Muscle of leg (tissue), 16 donors: ENCODE measurements at places on chromosomes 16 and 17. TPM values are rescaled to one million over a fixed set of nuclear protein-coding genes. Genes with fewer than 3 reads are reported as not detected.
A peak's percentile ranks its signal among the peaks of the same experiment; 100 is the strongest.

- no peak overlapping the region for H3K27ac ChIP-seq
- DNase-seq = no peak
- H3K36me3 ChIP-seq = no peaks in the 10 kb centered on the region
- H3K4me3 ChIP-seq = no peak overlapping the region
Observed at GRCh38 chr17:14168582-14168981, 68.1 kb downstream of the CDRT15 start.

DNA sequence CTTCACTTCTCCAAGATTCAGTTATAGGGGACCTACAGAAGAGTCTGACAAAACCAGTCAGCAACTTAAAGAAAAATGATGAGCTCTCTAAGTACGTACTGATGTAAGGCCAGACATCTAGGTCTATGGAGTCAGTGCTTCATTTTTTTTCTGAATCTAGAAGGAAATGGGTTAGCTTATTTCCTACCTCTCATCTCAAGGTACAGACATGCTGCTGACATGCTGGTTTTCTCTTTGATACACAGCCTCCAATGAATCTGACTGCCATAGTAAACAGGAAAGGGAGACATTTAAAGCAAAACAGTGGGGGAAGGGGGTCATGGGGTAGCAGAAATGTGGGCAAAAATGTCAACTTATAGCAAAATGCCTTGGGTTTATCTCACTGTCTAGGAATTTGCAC, 16.4 kb downstream of the CDR2 start:
- H3K4me3 ChIP-seq = no peak overlapping the region
- no peaks in the 10 kb centered on the region for H3K27me3 ChIP-seq
- H3K36me3 ChIP-seq = peaks cover 14% of the 10 kb centered on the region
- DNase-seq = no peak
- no peaks in the 10 kb centered on the region for H3K4me1 ChIP-seq

- DNase-seq = no peak
- H3K27me3 ChIP-seq = no peaks in the 10 kb centered on the region
- peaks cover 53% of the 10 kb centered on the region for H3K36me3 ChIP-seq
- H3K27ac ChIP-seq = peak within 1 kb of the TSS; percentile 98
- H3K4me3 ChIP-seq = peak within 1 kb of the TSS; percentile 93
- peaks cover 57% of the 10 kb centered on the region for H3K4me1 ChIP-seq
Observed at GRCh38 chr16:29806099-29806579, at the start of gene MAZ. Gene MAZ, plus strand, starts transcription at chr16:29806529. Its CDS starts 173 bp downstream, at chr16:29806702.

DNA sequence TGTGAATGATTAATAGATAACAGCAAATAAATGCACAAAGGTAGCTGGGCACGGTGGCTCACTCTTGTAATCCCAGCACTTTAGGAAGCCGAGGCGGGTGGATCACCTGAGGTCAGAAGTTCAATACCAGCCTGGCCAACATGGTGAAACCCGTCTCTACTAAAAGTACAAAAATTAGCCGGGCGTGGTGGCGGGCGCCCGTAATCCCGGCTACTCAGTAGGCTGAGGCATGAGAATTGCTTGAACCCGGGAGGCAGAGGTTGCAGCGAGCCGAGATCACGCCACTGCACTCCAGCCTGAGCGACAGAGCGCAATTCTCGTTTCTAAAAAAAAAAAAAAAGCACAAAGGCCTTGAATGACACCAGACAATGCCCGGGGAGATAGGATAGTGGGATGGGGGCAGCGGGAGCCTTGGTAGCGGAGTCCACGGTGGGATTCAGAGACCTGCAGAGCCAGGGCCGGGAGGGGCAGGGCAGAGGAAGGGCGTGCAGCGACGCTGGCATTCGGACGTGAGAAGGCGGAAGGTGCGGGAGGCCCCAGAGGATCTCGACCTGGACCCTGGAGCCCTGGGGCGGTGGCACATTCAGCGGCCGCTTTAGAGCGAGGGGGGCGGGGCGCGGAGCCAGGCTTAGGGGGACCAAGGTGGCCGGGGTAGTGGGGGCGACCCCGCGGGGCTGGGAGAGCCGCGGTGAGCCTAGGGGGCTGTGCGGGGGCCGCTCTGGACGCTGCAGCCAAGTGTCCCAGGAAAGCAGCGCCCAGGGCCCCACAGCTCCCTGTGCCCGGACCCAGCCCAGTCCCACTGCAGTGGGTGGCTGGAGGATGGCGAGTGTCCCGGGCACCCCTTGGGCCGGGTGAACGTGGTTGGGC, 999 bp upstream of the FLYWCH2 start:
- H3K27ac ChIP-seq = peak overlapping the region; percentile 99
- peak; percentile 44 for DNase-seq
- no peaks in the 10 kb centered on the region for H3K36me3 ChIP-seq
- H3K27me3 ChIP-seq = peaks cover 4% of the 10 kb centered on the region
- peak overlapping the region; percentile 82 for H3K4me3 ChIP-seq
- H3K4me1 ChIP-seq = peaks cover 8% of the 10 kb centered on the region

- H3K36me3 ChIP-seq = peaks cover 15% of the 10 kb centered on the region
- H3K4me3 ChIP-seq = peak overlapping the region; percentile 70
- peak overlapping the region; percentile 96 for H3K27ac ChIP-seq
- peak; percentile 83 for DNase-seq
Observed at GRCh38 chr17:77451245-77451893, 310.6 kb downstream of the SEC14L1 start.

- no peak overlapping the region for H3K4me3 ChIP-seq
- H3K27ac ChIP-seq = no peak overlapping the region
- peak; percentile 36 for DNase-seq
- H3K36me3 ChIP-seq = no peaks in the 10 kb centered on the region
Observed at GRCh38 chr16:56776562-56776961, 46.6 kb downstream of the NUP93 start.

DNA sequence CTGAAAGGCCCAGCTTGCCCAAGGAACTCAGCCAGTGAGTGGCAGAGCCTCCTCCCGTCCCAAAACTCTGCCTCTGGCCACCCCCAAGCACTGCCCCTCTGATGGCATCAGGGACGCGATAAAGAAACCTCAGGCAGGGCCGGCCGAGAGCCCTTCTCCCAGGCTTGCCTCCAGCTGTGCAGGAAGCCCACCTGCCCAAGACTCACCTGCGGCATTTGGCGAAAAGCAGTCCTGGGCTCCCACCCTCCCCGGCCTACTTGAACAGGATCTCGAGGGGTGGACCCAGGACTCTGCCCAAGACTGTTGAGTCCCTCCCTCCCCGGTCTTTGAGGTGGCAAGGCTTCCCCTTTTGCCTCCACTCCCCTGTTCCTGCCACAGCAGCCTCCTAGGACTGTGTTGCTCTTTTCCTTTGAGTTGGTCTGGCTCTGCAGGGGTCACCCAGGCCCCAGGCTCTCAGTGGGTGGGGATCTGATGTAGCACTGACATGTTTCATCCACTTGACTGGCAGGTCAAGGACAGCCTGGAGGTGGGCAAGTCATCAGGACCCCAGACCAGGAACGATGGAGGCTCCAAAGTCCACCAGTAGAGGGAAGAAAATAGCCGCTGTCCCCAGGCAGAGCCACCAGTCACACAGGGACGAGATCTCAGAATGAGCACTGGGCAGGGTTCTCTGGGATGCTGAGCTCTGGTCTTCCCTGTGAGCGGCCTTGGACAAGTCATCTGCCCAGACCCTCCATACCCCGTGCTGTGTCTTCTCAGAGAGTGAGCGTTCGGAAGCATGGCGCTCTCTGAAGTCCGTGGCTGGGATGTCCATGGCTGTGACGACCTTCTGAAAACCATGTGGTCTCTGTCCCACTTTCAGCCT, 111.0 kb upstream of the TNRC6C start:
- no peak overlapping the region for H3K4me3 ChIP-seq
- H3K4me1 ChIP-seq = no peaks in the 10 kb centered on the region
- no peaks in the 10 kb centered on the region for H3K36me3 ChIP-seq
- H3K27me3 ChIP-seq = peaks cover under 1% of the 10 kb centered on the region
- no peak overlapping the region for H3K27ac ChIP-seq

- DNase-seq = no peak
- no peak overlapping the region for H3K27ac ChIP-seq
- no peaks in the 10 kb centered on the region for H3K36me3 ChIP-seq
- H3K4me1 ChIP-seq = peaks cover 8% of the 10 kb centered on the region
- H3K4me3 ChIP-seq = no peak overlapping the region
Observed at GRCh38 chr17:58284613-58285421, 4.1 kb upstream of the MPO start.

DNA sequence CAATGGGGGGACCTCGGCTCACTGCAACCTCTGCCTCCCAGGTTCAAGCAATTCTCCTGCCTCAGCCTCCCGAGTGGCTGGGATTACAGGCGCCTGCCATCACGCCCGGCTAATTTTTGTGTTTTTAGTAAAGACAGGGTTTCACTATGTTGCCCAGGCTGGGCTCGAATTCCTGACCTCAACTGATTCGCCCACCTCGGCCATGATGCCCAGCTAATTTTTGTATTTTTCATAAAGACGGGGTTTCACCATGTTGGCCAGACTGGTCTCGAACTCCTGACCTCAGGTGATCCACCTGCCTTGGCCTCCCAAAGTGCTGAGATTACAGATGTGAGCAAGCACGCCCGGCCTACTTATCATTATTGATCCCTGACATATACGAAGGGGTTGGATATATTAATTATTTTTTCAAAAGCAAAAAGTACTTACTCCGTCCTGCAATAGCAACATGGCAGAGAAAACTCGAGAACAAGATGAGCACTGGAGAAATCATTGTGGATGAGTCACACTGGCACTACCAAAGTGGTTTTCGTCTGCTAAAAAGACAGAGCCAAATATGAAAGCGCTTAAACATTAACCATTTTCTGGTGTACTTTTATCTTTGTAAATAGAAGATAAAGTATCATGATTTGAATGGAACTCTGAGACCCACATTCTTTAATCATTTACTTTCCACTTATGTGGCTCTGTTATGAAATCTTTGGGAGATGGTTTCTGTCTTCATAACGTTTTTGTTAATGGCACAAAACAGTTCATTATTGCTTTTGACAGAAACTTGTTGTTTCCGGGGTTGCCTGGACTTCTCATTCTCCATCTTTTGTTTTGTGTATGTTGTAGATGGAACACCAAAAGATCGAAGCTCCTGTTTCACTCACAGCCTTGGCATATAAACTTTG, at the start of gene APOH:
APOH (minus strand) TSS at position 529 of the 896 bp plus-strand sequence; CDS start at position 493, 36 bp downstream.
- H3K4me3 ChIP-seq = no peak within 1 kb of the TSS
- no peak within 1 kb of the TSS for H3K27ac ChIP-seq
- no peaks in the 10 kb centered on the region for H3K4me1 ChIP-seq

DNA sequence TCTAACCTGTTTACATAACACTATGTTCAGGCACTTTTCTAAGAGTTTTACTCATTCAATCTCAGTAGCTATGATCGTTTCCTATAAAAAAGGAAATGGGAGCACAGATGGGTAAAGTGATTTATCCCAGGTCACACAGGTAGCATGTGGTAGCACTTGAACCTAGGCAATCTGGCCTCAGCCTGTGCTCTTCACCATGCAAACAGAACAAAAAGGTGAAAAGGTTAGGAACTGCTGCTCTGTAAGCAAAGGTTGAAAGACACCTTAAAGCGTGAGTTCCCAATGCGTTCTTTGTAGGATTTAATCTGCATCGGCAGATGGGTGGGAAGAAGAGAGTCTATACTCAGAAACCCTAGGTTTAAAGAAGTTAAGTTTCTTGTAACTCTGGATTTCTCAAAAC, 14.9 kb upstream of the KLHL11 start:
- no peak overlapping the region for H3K4me3 ChIP-seq
- H3K27ac ChIP-seq = no peak overlapping the region
- H3K4me1 ChIP-seq = no peaks in the 10 kb centered on the region
- DNase-seq = no peak
- H3K36me3 ChIP-seq = peaks cover 69% of the 10 kb centered on the region

DNA sequence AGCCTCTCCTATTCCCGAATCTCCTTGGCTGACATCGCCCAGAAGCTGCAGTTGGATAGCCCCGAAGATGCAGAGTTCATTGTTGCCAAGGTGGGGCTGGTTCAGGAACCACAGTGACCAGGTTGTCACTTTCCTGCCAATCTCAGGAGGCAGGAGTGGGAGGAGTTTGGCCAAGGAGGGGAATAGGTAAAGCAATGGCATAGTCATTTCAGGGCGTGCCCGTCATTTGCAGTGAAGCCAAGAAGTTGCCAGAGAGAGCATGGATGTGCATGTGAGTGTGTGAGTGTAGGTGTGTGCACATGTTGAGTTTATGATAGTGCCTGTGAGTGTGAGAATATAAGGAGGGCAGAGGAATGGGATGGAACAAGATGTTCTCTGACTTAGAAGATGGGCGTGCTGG, 14.8 kb downstream of the PSMD3 start:
- no peak for DNase-seq
- H3K4me3 ChIP-seq = no peak overlapping the region
- H3K27me3 ChIP-seq = no peaks in the 10 kb centered on the region
- H3K4me1 ChIP-seq = peaks cover 6% of the 10 kb centered on the region
- H3K36me3 ChIP-seq = peaks cover 67% of the 10 kb centered on the region

GRCh38 chr17:19290066-19290705, 53.0 kb downstream of the EPN2 start:
- peak; percentile 35 for DNase-seq
- H3K27ac ChIP-seq = no peak overlapping the region
- no peak overlapping the region for H3K4me3 ChIP-seq
- peaks cover 29% of the 10 kb centered on the region for H3K4me1 ChIP-seq
- peaks cover 22% of the 10 kb centered on the region for H3K36me3 ChIP-seq
- no peaks in the 10 kb centered on the region for H3K27me3 ChIP-seq

- DNase-seq = peak; percentile 94
- no peak overlapping the region for H3K27ac ChIP-seq
- H3K36me3 ChIP-seq = no peaks in the 10 kb centered on the region
- peaks cover 69% of the 10 kb centered on the region for H3K27me3 ChIP-seq
- H3K4me1 ChIP-seq = peaks cover 12% of the 10 kb centered on the region
- H3K4me3 ChIP-seq = no peak overlapping the region
Observed at GRCh38 chr16:86563469-86564345, 2.9 kb upstream of the FOXC2 start.

- peak; percentile 93 for DNase-seq
- H3K4me3 ChIP-seq = no peak overlapping the region
- H3K27me3 ChIP-seq = no peaks in the 10 kb centered on the region
- H3K4me1 ChIP-seq = peaks cover 31% of the 10 kb centered on the region
Observed at GRCh38 chr16:75589306-75589705, 23.1 kb downstream of the GABARAPL2 start.

DNA sequence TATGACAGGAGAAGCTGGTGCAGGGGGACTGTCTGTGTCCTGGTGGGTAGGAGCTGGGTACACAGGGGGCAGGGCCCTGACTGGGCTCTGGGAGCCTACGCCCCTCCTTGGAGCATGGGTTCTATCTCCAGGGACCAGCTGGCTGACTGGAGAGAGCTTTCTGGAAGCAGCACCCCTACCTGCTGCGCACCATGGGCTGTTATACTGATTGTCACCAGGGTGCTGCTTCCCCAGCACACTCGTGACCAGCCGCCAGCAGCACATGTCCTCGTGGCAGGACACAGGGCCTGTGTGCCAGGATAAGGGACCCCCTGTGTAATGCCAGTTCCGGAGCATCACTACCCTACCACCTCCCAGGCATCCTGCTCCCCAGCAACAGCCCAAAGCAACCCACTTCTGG, 106.0 kb downstream of the AMFR start:
- peaks cover 5% of the 10 kb centered on the region for H3K4me1 ChIP-seq
- DNase-seq = no peak
- no peak overlapping the region for H3K4me3 ChIP-seq
- H3K36me3 ChIP-seq = no peaks in the 10 kb centered on the region
- no peak overlapping the region for H3K27ac ChIP-seq

The HSPB9 gene
- 0.16 TPM for polyA plus RNA-seq

The OR1A1 gene
- 0.10 TPM for polyA plus RNA-seq

The SLC5A11 gene
- polyA plus RNA-seq = 0.20 TPM

The SSTR5 gene
- 0.13 TPM for polyA plus RNA-seq

The KCNH4 gene
- 0.04 TPM for polyA plus RNA-seq

The WDR81 gene
- 9.6 TPM for polyA plus RNA-seq

The PPL gene
- 3.1 TPM for polyA plus RNA-seq

The USP10 gene
- 73.4 TPM for polyA plus RNA-seq

The ALOX15 gene
- 0.77 TPM for polyA plus RNA-seq

The NUP93 gene
- 47.3 TPM for polyA plus RNA-seq
